Naive thymus-derived CD4-positive, alpha-beta T cell (primary cell): ENCODE measurements at places on chromosomes 5 and 9. TPM values are rescaled to one million over a fixed set of nuclear protein-coding genes. Genes with fewer than 3 reads are reported as not detected.

OR1Q1 gene
- 0.69 TPM for total RNA-seq

RASGRF2 gene
- total RNA-seq, result 38.7 TPM

MLANA gene
- total RNA-seq, result not detected in 2 replicates

SPATA31D4 gene
- not detected for total RNA-seq

NIPAL4 gene
- 1.2 TPM for total RNA-seq

MVB12B gene
- 8.5 TPM for total RNA-seq

- no peak overlapping the region for H3K4me3 ChIP-seq
- no peaks in the 10 kb centered on the region for H3K4me1 ChIP-seq
- no peaks in the 10 kb centered on the region for H3K36me3 ChIP-seq
- no peak for DNase-seq
- H3K27ac ChIP-seq, result no peak overlapping the region
These were observed 1.6 kb downstream of the RNF183 start for GRCh38 chr9:113301548-113301947.

- H3K27me3 ChIP-seq, result peaks cover under 1% of the 10 kb centered on the region
- H3K4me3 ChIP-seq, result no peak overlapping the region
- H3K4me1 ChIP-seq, result no peaks in the 10 kb centered on the region
- no peak for DNase-seq
These were observed 21.0 kb upstream of the CDKN2B start for GRCh38 chr9:22030101-22030598.

GRCh38 chr5:141709699-141710267 is 27.8 kb upstream of the ARAP3 start:
- no peak for DNase-seq
- no peaks in the 10 kb centered on the region for H3K36me3 ChIP-seq
- H3K27me3 ChIP-seq, result no peaks in the 10 kb centered on the region
- no peaks in the 10 kb centered on the region for H3K4me1 ChIP-seq

DNA sequence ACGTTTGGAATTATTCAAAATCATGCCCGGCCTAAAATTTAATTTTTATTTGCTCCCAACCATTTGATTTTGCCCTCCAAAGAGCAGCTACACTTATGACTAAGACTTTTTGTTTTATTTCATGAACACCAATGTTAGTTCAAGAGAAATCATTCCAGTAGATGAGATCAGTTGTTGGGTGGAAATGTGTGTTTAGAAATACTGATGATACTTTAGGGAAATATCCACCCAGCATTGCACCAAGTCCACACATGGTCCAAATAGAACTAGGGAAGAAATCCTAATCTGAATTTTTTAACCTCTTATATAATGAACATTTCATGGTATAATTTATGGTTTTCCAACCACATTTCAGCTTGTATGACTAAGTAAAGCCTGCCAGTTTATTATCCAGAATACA is 28.3 kb upstream of the GOLPH3 start:
- DNase-seq, result no peak
- H3K4me3 ChIP-seq, result no peak overlapping the region
- no peaks in the 10 kb centered on the region for H3K36me3 ChIP-seq
- H3K4me1 ChIP-seq, result no peaks in the 10 kb centered on the region
- no peak overlapping the region for H3K27ac ChIP-seq
- no peaks in the 10 kb centered on the region for H3K27me3 ChIP-seq
